Hepatic stellate cell (primary cell): ENCODE measurements at places on chromosomes 1 and 21.

- DNase-seq, result no peak
Observed at GRCh38 chr1:227540170-227541098, 22.9 kb upstream of the ZNF678 start.

DNA sequence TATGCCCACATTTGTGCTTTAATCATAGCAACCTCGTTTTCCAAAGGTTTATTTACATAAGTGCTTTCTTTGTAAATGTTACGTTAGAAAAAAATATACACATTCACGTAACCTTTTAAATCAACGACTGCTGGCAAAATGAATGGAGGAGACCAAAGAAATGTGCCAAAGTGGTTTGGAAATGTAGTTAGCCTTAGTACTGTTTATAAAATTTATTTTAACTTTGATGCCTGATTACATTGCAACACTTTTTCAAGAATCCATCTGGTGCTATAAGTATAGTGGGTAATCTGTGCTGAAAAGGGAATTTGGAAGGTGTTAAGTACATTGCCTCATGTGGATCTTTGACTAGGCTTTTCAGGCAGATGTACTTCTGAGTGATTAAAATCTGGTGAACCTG, 108.9 kb downstream of the IFI44 start:
- DNase-seq, result no peak

DNA sequence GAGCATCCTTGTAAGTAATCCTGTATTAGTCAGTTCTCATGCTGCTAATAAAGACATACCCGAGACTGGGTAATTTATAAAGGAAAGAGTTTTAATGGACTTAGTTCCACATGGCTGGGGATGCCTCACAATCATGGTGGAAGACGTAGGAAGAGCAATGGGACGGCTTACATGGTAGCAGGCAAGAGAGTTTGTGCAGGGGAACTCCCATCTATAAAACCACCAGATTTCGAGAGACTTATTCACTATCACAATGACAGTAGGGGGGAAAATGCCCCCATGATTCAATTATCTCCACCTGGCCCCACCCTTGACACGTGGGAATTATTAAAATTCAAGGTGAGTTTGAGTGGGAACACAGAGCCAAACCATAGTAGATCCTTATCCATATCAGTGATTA, 124.7 kb downstream of the HIVEP3 start:
- no peak for DNase-seq

- no peak for DNase-seq
Observed at GRCh38 chr21:35414507-35415139, 365.5 kb upstream of the RUNX1 start.

DNA sequence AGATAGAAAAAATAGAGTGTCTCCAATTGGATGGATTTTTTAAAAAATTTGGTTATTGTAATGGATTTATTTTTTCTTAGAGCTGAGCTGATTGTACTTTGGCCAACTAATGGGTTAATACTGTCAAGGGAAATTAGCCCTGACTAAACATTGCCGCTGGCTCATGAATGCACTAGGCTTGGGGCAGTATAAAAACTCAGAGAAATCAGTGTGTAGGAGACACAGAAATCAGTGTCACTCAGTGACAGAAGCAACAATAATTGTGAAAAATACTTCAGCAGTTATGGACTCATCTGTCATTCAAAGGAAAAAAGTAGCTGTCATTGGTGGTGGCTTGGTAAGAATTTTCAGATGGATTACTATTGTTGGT, at the start of gene KMO:
TSS of gene KMO (plus strand) at position 217 of the 370 bp plus-strand sequence. CDS start at position 284, 67 bp downstream.
- no peak for DNase-seq

GRCh38 chr1:247639381-247639981, 34.1 kb downstream of the OR2G3 start:
- peak; percentile 57 for DNase-seq

DNA sequence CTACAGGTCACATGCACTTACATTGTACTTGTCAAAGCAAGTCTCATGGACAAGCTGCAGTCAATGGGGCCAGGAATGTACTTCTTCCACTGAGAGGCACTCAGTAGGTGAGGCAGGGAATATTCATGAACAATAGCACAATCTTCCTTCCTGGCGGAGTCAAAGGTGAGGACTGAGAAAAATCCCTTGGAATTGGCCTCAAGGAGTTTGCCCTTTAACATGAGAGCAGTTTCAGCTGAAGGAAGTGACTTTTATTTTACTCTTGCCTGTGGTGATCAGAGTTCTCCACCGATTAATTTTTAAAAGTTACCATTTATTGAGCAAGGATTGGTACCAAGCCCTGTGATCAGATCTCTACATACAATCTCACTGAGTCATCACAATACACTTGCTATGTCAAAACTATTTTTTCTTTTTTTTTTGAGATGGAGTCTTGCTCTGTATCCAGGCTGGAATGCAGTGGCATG, 11.2 kb upstream of the AK2 start:
- no peak for DNase-seq

- DNase-seq, result no peak
Observed at GRCh38 chr1:23913212-23913880, at the start of gene CNR2. Gene CNR2, minus strand, starts transcription at chr1:23913362. Its CDS starts 37,745 bp downstream, at chr1:23875617.

- DNase-seq, result no peak
Observed at GRCh38 chr1:6249739-6250689, 6.0 kb downstream of the HES3 start.

GRCh38 chr21:24023936-24024335, 1583.3 kb downstream of the MRPL39 start:
- no peak for DNase-seq

GRCh38 chr1:233735847-233736246, 121.9 kb downstream of the KCNK1 start:
- no peak for DNase-seq

DNA sequence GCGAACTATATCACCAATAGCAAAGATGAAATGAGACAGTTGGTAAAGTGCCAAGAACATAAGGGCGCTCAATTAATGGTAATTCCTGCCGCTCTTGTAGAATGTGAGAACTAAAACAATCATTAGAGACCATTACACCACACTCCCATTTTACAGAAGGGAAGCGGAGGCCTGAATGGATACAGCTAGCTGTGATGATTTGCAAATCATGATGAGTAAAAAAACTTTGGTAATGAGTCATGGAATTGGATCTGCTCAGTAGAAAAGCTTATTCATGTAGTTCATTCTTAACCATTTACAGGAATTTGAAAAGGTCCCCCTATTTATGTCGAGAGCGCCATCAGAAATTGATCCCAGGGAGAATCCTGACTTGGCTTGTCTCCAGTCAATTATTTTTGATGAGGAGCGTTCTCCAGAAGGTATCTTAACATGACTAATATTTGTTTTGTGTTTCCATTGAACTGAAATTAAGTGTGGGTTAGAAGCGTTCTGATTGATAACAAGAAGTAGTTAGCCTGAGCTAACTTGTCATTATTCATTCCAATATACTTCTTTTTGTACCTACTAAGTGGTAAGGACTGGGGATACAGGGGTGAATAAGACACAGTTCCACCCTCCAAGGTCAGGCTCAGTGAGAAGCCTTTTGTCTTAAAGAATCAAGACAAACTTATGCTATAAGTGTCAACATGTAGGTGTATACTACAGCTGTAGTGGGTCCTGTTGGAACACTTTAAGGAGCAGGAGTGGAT, 812 bp downstream of the TTC4 start:
- DNase-seq, result no peak

- DNase-seq, result no peak
Observed at GRCh38 chr1:234525099-234525799, 46.3 kb upstream of the TARBP1 start.

DNA sequence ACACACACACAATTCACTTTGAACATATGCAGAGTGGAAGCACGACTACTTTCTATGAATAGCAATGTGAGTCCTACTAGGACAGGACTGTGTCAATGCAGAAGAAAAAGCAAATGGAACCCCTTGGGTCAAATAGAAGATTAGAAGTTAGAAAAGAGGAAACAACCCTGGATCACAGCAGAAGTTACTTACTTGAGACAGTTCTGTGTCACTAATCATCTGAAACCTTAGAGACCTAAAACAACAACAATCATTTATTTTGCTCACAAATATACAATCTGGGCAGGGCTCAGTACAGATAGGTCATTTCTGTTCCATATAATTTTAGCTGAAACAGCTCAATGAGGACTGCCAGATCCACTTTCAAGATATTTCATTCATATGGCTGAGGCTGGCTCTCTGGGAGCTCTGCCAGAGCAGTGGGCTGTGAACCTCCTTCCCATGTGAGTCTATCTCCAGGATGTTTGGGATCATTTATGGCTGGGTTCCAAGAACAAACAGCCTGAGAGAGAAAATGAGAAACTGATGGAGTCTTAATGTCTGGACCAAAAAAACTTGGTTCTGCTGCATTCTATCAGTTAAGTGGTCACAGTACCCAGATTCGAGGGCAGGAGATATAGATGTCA, 42.5 kb upstream of the IL10 start:
- DNase-seq, result no peak

DNA sequence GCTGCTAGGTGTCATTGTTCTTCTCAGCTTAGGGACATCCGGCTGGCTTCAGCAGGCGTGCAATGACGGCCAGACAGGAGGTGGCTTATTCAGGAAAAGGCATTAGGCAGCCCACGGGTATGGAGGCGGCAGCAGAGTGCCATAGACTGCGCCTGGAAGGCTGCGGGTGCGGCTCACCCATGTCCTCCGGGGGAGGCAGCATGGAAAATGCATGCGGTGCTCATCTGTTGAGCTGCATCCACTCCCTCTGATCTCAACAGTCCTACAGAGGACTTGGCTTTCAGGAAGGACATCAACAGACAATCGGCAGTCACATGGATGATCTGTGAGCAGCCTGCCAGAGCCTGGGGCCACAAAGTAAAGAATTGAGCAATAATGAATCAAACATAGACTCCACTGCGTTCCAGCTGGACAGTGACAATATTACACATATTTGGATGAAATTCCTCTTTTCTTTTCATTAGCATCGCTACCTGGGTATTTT, 42.9 kb downstream of the UMODL1 start:
- no peak for DNase-seq

DNA sequence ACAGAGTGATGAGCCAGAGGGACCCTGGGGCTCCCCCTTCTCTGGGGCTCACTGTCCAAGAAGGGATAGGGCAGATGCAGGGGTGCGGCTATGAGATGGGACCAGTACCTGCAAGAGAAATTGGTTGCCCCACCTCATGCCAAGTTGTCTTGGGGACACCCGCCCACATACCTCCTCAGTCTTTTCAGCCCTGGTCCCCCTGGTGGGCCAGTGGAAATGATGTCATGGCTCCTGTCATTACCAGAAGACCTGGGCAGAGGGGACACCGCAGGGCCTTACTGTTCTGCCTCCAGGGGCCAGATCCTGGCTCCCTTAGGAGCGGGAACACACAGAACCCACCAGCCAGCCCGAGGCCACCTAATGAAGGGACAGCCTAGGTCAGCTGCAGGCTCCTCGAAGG, 63.2 kb downstream of the CDK18 start:
- DNase-seq, result no peak

DNA sequence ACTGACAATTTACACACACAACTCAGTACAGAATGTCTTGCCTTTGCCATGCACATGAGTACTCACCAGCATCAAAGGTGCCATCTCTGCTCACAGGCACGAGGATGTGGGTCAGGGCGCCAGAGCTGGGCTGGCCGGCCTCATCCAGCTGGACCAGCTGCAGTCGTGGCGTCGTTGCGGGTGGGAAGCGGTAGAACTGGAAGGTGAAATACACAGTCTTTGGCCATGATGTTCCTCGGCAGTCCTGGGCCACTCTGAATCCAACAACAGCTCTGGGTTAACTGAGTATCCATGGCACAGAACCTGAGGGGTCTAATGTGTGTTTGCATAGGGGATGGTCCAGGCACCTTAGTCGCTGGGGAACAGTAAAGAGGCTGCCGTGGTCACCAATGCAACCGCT, 87.7 kb downstream of the NPHP4 start:
- no peak for DNase-seq

- no peak for DNase-seq
Observed at GRCh38 chr1:77385551-77385950, 103.7 kb downstream of the AK5 start.

DNA sequence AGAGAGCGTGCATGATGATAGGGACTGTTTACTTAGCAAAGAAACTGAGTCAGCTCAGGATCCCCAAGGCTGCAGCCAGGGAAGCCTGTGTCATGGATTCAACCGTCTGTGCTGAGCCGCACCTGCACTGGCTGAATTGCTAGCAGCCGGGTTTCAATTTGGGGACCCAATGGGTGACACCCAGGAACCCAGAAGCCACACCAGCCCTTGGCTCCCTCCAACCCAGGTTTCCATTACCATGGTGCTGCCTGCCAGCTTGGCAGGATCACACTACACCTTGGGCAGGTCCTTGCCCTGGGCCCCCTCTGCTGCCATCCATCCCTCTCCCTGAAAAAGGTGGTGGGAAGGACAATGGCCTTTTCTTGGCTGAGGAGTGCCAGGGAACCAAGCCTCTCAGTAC, 64.0 kb upstream of the CLDN14 start:
- DNase-seq, result no peak

DNA sequence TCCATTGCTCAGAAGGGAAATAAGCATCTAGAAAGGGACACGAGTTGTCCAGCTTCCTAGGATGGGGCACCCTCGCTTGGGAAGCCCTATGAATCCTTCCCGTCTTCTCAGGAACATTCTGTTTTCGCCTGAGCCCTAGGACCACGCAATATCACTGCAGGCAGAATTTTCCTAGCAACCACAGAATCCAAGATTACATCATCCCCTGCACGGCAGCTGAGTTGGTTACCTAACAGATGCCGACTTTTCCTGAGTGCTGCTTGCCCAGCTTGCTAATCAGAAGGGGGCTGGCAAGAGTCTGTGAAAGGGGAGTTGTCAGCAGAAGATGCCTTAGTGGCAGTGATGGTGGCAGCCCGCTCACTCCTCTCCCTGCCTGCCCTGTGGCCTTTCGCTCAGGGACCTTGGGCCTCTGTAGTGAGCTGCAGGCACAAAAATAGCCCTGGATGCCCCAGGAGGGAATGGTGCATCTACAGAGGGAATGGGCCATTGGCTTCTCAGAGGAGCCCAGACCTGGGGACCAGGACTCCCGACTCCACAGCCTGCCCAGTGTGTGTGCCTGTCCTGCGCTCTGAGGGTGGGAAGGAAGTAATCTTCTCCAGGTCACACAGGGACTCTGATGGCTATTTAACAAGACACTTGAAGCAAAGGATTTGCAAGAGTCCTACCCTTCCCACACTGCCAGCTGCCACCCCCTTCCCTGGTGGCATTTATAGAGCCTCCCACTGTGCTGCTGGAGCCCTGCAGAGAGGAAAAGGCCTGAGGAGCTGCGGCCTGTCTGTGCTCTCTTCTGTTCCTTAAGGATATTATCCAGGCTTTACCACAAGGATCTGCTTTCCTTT, 28.9 kb upstream of the CLSTN1 start:
- peak; percentile 54 for DNase-seq

GRCh38 chr1:200042119-200042551, 14.6 kb downstream of the NR5A2 start:
- no peak for DNase-seq

DNA sequence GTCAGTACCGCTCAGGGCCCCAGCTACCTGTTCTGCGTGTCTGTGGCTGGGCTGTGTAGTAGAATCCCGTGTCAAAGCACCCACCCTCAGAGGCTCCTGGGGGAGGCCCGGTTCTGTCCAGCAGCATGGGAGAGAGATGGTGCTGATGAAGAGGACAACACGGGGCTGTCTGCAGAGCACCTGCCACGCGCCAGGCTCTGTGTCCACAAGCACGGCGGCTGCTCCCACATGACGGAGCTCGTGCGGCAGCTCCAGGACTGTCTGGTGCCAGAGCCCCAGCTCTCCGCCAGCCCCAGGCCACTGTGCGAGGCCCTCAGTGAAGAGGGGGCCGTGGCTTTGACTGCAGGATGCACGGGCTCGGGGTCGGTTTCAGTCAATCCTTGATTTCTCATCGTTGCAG, 42.0 kb upstream of the TSPEAR start:
- DNase-seq, result no peak
